ENCODE measurements at places on chromosomes 6 and 20.
A peak's percentile ranks its signal among the peaks of the same experiment; 100 is the strongest.

- DNase-seq: no peak
These were observed 2.5 kb upstream of the NPBWR2 start for GRCh38 chr20:64109831-64110391.

GRCh38 chr20:2738331-2739041 lies 45.9 kb downstream of the EBF4 start:
- DNase-seq: no peak

DNA sequence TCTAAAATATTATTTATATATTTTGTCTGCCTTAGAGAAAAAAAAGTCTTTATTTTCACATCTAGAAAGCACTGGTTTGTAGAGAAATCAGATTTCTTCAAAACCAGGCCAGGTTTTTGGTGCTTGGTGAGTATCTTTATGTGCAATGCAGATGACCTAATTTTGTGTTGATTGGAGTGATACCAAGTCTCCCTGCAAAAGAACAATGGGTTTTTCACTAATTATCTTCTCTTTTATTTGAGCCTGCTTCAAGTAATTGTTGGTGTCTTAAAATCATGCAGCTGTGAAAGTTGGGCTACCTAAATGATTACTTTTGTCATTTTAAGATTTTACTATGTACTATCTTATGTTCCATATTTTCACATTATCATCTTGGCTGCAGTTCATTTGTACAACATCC lies 874.7 kb downstream of the TFAP2A start:
- DNase-seq: no peak

DNA sequence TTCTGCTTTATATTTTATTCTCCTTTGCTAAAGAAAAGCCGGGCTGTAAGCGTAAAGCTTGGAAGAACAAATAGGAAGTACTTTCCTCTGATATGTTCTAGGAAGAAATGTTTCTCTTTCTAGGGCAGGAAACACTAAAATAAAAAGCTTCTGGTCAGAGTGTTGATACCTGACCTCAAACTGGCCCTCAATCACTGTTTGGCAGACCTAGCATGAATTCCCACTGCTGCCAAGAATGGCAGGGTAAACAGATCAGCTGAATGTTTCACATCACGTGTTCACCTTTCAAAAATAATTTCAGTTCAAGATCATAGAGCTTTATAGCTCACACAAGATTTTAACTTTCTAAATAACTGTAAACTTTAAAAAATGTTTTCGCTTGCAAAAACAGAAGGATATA lies 2.9 kb downstream of the MPC1 start:
- no peak for DNase-seq

GRCh38 chr6:145886228-145886956 lies 71.8 kb upstream of the FBXO30 start:
- DNase-seq: no peak

- DNase-seq: peak; percentile 92
These were observed at the start of gene PDSS2 for GRCh38 chr6:107459283-107460082. Gene PDSS2, minus strand, starts transcription at chr6:107459564. Its CDS starts 279 bp downstream, at chr6:107459285.

DNA sequence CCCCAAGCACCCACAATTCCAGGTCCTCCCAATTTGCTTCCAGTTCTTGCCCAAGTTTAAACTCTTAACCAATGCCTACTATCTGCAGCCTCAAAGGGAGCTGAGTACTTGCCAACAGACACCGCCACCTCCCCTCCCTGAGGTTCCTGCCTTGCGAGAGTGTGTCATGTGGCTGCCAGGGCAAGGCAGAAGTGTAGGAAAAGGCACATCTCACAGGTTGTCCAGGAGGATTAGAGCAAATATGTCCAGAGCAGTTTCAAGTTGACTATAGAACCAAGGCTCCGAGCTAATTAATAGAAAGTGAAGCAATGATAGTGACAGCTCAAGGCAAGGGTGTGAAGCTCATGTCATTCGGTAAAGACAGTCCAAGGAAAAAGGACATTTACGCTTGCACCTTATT lies 127.8 kb downstream of the ATXN1 start:
- no peak for DNase-seq

DNA sequence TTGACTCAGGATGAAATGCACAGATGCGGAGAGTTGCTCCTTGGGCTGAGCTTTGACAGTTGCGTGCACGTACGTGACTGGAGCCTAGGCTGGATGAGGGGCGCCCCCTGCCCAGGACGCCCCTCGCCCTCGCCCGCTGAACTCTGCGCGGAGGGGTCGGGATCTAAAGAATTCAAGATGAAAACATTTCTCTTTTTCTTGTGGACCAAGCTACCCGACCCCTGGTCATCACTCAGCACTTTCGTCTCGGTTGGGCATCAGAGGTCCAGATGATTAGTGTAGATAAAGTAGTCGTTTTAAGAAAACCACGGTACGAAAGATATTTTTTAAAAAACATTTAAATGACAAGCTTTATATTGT lies 700 bp downstream of the DTD1 start:
- no peak for DNase-seq

DNA sequence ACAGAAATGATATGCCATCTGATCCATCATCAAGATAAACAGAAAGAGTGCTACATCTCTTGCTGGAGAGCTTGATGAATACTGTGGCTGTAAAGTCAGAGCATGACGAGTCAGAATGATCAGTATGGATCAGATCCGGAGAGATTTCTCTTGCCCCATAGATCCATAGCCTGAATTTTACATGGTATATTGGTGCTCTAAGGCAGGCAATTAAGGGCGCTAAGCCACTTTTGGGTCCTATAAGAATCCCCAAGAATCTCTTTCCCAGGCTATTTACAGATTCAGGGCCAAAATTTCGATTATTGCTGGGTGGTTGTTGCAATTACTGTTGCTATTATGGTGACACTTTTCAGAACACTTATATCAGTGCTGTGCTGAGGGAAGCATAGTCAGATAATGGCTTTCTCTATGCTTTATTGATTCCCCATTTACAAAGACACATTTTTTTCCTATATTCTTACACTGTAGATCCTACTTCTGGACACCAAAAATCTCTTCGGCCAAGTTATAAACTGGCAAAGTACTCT lies 94.4 kb downstream of the ADGRB3 start:
- DNase-seq: no peak

GRCh38 chr20:2333821-2334220 lies 38.0 kb downstream of the TGM3 start:
- no peak for DNase-seq

GRCh38 chr20:51460569-51461265 lies 81.8 kb downstream of the NFATC2 start:
- no peak for DNase-seq

- no peak for DNase-seq
These were observed 622.5 kb downstream of the PKHD1 start for GRCh38 chr6:51464956-51465355.

DNA sequence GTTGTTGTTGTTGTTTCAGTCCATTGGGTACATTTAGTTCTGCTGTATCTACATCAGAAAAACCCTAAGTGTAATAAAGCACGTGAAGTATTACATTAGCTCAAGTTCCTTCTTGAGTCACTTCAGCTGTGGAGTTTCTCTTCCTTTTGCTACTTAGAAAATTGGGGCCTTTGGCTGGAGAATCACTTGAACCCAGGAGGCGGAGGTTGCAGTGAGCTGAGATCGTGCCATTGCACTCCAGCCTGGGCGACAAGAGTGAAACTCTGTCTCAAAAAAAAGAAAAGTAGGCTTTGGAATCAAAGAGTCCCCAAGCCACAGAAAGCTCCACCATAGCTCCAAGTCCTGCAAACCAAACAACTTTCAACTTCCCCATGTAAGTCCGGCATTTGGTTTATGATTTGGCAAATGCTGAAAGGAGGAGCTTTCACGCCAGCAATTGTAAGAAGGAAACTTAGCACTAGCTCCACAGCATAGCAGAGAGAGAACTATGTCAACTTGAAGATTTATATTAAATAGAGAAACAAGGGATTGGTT lies 56.5 kb upstream of the RNF144B start:
- DNase-seq: no peak

DNA sequence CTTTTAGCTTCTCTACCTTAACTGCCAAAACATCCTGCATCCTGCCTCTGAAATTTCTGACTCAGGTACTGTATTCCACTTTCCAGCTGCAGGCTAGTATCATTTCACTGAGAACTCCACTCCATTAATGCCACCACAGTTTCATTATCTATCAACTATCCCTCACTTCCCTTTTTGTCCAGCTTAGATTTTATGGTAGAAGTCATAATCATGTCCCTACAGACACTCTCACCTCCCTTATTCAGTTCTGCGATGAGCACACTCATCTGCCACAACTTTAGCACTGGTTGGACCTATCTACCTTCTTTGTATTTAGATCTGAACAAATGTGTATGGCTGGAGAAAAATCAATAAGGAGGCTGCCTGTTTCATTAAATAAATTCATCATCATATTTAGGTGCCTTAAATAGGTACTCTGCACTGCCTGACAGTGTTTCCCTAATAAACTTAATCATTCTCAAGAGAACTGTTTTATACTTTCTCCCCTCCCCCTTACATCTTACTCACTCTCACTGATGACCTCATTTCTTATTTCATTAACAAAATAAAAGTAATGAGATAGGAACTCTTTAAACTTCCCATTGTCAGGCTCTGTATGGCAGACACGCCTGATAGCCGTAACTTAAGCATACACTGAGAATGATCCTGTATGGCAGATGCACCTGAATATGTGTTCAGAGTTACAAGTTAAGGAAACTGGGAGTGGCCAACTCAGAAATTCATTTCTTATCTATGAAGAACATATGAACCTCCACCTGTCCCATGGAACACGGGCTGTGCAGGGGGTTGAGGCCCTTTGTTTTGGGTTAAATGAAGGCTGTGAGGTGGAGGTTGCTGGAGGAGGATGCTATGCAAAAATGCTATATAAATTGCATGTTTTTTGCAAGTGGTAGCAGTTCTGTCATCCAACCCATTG lies 95.3 kb upstream of the MAN1A1 start:
- DNase-seq: no peak

DNA sequence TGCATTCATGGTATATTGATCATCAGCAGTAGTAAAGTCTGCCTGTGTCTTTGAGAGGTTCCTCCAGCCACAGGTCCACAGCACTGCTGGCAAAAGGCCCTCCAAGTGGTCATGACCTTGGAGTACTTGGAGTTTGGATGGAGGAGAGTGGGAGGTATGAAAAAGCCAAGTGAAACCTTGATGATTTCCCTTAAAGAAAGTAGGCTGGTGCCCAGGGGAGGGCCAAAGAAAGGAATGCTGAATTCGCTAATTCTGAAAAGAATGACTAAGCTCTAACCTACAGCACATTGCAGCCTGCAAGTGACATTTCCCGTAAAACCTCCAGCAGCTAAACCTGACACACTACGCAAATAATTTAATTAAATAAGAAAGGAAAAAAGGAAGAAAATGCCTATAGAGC lies 223.4 kb upstream of the TAB2 start:
- DNase-seq: no peak

DNA sequence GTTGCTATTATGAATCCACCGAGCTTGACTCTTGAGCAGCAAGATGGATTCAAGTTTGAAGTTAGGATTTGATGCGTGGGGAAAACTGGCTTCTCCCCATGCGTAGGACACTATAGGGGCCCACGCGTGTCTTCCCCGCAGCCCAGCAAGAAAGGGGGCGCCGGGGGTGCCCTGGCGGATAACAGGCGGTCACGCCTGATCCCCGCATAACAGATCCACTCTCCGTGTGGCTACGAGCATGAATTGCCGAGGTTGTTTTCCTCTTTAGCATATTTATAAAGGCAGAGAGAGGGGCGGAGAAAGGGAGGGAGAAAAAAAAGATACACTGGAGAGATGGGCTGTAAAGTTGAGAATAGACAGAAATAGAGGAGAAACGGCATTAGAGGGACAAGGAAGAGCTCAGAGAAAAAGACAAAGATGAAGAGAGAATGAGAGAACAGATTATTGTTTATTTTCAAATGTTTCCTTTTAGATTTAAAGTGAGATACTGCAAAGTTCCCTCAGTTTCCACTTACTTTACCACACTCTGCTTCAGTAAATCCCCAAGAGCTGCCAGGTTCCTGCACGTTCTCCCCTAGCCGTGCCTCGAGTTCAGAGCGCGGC lies 32.0 kb downstream of the TFAP2A start:
- DNase-seq: no peak

DNA sequence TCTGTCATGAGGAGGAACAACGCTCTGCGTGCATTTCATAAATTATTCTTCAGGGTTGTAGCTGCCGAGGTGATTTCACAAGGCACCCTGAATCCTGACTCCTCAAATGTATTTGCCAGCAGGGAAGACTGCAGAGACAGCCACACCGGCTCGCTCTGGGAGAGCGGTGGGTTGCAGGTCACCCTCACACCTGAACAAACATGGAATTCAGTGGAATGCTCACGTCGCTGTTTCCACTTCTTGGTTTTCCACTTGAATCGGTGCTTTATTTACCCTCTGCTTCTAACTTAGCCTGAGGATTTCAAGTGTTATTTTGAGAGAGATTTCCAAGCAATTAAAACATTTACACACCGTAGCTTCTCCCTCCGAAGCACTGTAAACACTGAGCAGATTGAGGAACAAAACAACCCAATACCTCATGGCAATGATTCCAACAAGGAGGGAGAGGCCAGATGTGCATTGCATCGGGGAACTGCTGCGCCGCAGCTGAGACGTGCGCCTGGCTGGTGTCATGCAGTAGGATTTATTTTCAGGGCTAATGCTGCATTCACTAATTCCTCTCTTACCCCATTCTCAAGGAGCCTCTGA lies 59.5 kb upstream of the GGTLC1 start:
- DNase-seq: no peak

DNA sequence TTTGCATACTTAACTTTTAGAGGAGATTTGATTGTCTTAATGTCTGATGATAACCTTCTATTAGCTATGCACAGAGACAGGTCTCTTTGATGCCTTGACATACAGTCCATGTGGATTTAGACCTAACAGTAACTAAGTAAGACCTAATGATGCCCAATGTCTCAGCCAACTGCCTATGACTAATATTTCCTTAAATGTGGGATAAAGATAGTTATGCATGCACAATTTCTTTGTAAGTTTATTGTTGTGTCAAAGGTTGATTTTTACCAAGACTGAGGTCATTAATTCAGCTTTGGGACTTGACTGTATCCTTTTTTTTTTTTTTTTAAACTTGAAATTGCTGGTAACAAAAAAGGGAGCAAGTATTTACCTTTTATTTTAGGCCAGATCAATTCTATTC lies 450.0 kb downstream of the HAO1 start:
- no peak for DNase-seq

GRCh38 chr20:36259177-36260061 lies 23.1 kb downstream of the AAR2 start:
- no peak for DNase-seq

DNA sequence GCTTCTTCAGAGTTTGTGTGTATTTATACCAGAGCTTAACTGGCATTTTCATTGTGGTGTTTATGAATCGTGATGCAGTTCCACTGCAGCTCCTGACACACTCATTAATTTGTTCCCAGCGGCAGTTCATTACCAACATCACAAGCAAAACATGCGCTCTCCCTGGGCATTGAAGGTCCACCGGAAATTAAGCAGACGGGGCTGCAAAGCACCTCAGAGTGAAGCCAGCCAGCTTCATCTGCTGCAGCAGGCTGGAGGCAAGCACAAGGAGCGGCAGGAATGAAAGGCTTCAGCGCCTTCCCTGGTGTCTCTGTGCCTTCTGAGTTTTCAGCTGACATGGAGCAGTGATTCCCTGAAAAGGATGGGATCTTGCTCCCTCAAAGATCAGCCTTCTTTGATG lies 246.0 kb upstream of the SPTLC3 start:
- no peak for DNase-seq

- no peak for DNase-seq
These were observed 21.3 kb downstream of the PRR18 start for GRCh38 chr6:166286839-166287271.

GRCh38 chr6:167494698-167495435 lies 170.0 kb downstream of the TTLL2 start:
- DNase-seq: no peak

GRCh38 chr6:144305985-144306384 lies 20.9 kb downstream of the UTRN start:
- no peak for DNase-seq

GRCh38 chr6:170434821-170435155 lies 118.3 kb downstream of the PSMB1 start:
- no peak for DNase-seq
